ENCODE measurements at places on chromosomes 3 and 15.

DNA sequence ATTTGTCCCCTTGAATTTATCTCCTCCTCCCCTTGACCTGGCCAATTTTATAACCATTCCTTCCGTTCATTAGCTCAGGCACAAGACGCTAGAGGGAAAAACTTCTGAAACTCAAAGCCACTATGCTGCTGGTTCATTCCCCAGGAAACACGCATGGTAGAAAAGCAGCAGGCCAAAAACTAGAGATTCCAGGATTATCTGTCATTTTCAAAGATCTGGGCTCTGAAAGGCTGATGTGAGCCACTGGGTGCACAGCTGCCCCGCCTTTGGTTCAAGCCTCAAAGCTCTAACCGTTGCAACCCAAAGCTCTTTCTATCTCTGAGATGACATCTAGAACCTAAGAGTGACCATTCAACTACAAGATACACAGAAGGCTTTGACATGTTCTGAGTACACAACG lies 6.1 kb downstream of the ANP32A start:
- no peak for DNase-seq

GRCh38 chr3:59234884-59235633 lies 185.2 kb upstream of the CFAP20DC start:
- no peak for DNase-seq

DNA sequence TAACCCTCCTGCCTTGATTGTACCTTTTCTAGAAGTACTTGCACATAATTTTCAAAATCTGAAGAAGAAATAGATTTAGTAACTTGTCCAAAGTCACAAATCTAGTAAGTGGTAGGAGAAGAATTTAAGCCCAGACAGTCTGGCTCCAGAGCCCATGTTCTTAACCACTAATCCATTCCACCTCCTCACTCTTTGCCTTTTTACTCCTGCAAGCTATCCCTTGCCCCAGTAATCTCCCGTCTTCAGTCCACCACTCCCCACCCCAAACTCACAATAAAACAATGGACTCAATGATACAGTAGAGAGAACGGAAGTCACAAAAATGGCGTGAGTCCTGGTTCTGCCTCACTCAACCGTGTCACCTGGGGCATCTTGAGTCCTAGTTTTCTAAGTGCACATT lies 48.7 kb downstream of the SETMAR start:
- DNase-seq, result no peak

- DNase-seq, result no peak
Observed at GRCh38 chr3:131795390-131796090, 239.3 kb downstream of the CPNE4 start.

Measured in left ventricle myocardium inferior (tissue), 1 donor.